Right atrium auricular region (tissue), 2 donors: ENCODE measurements at places on chromosomes 12 and 14. TPM values are rescaled to one million over a fixed set of nuclear protein-coding genes. Genes with fewer than 3 reads are reported as not detected.

DNA sequence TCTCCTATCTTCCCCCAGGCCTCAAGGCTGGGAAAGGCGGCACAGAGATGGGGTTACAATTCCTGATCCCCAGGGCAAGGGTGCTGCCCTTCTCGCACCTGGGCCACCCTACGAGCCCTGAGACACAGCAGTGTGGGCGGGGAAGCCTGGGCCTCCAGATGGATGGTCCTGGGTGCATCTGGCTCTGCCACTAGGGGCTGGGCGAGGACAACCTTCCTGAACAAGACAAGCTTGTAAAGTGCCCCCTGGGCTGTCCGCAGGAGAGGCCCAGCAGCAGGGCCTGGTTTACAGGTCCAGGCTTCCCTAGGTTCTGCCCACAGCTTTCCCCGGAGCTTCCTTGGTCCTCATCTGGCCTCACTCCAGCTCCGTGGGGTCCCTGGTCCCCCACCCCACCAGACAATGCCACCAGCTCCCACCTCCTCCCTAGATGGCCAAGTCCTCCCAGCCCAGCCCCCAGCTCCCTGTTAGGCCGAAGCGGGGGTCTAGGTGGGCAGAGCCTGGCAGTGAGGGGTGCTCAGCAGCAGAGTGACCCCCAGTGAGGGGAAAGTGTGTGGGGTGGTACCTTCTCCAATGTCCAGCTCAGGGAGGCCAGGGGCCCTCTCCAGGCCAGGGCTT, 8.9 kb downstream of the ARL6IP4 start:
- H3K27ac ChIP-seq = no peak overlapping the region
- no peak overlapping the region for H3K4me3 ChIP-seq
- no peaks in the 10 kb centered on the region for H3K27me3 ChIP-seq
- H3K4me1 ChIP-seq = no peaks in the 10 kb centered on the region
- peaks cover 32% of the 10 kb centered on the region for H3K36me3 ChIP-seq
- DNase-seq = no peak

DNA sequence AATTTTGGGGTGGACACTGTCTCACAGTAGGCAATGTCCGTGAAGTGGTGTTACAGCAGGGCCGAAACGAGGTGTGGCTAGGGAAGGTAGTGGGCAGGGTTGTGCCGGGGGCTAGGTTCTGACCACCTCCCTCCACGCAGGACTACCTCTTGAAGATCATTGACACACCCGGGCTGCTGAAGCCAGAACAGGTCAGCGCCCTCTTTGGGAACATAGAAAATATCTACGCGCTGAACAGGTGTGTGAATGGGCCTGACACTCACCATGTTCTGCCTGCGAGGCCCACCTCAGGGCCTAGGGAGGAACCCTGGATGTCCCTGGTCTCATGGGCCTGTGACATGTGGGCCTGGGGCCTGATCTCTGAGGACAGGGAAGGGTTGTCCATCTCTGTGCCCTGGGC, 24.6 kb downstream of the PLEKHG3 start:
- peaks cover 59% of the 10 kb centered on the region for H3K36me3 ChIP-seq
- H3K27ac ChIP-seq = peak overlapping the region; percentile 23
- no peak for DNase-seq
- peaks cover 56% of the 10 kb centered on the region for H3K4me1 ChIP-seq
- no peaks in the 10 kb centered on the region for H3K27me3 ChIP-seq
- H3K4me3 ChIP-seq = no peak overlapping the region

DNA sequence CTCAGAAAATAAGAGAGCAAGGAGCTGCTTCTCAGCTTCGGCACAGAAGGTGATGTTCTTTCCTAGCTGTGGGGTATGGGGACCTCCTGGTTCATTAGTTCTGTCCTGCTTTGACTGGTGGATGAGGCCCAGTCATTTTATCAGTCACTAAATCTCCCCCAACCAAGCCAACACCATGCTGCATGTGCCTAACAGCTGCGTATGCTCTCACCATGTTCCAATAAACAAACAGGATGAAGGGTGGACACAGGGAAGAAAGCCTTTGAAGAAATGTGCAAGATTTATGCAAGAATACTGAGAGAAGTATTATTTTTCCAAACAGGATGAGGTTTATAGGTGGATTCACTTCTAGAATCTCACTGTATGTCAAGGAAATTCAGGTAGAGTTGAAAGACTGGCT, 156.2 kb downstream of the TMEM132C start:
- no peaks in the 10 kb centered on the region for H3K4me1 ChIP-seq
- H3K36me3 ChIP-seq = no peaks in the 10 kb centered on the region
- H3K27ac ChIP-seq = no peak overlapping the region
- no peak overlapping the region for H3K4me3 ChIP-seq
- no peak for DNase-seq

DNA sequence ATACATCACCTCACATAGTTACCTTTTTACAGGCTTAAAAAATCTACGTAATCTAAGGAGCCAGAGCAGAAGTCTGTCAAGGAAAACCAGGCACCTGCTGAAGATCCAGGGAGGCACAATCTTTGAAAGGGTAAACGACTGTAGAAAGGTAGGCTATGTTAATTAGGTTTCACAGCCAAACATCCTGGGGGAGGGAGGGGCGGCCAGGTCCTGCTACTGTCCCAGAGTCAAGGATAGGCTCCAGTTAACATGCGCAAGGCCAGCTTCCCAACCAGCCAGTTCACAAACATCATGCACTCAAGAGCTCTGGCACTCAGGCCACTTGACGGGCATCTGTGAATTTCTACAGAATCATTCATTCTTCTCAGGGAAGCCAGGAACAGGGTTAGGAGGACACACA, 22.9 kb downstream of the NIN start:
- DNase-seq = no peak
- no peak overlapping the region for H3K4me3 ChIP-seq

GRCh38 chr12:94706250-94706661, 55.9 kb upstream of the TMCC3 start:
- H3K27me3 ChIP-seq = no peaks in the 10 kb centered on the region
- no peak for DNase-seq
- no peaks in the 10 kb centered on the region for H3K36me3 ChIP-seq
- H3K4me1 ChIP-seq = no peaks in the 10 kb centered on the region
- no peak overlapping the region for H3K27ac ChIP-seq

GDF3 gene
- not detected for total RNA-seq

DNA sequence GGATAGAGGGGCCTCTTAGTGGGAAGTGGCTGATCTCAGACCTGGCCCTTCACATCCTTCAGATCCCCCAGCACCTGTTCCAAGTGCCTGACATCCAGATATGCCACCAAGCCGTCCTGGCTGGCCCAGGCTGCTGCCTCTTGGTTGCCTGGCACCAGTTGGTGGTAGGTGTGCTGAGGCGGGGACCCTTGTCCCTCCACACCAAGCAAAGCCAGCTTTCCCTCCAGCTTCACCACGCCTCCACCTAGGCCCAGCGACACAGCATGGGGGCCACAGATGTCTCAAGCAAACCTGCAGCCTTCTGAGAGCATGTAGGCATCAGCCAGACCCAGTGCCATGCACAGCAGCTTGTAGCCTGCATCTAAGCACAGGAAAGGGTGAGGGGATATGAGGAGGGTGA, 3.5 kb upstream of the CD63 start:
- peaks cover 1% of the 10 kb centered on the region for H3K36me3 ChIP-seq
- H3K4me1 ChIP-seq = peaks cover 46% of the 10 kb centered on the region
- H3K27ac ChIP-seq = peak overlapping the region; percentile 35
- no peak for DNase-seq
- H3K27me3 ChIP-seq = no peaks in the 10 kb centered on the region

- DNase-seq = no peak
- H3K27ac ChIP-seq = no peak overlapping the region
- H3K36me3 ChIP-seq = no peaks in the 10 kb centered on the region
- H3K4me3 ChIP-seq = no peak overlapping the region
Observed at GRCh38 chr14:57785058-57785457, 80.8 kb downstream of the SLC35F4 start.

- no peaks in the 10 kb centered on the region for H3K4me1 ChIP-seq
- no peaks in the 10 kb centered on the region for H3K27me3 ChIP-seq
- no peak overlapping the region for H3K4me3 ChIP-seq
- DNase-seq = no peak
- H3K27ac ChIP-seq = no peak overlapping the region
Observed at GRCh38 chr12:23049180-23049579, 424.2 kb downstream of the ETNK1 start.

TMEM117 gene
- total RNA-seq = 24.1 TPM

EFS gene
- 6.3 TPM for total RNA-seq

DNA sequence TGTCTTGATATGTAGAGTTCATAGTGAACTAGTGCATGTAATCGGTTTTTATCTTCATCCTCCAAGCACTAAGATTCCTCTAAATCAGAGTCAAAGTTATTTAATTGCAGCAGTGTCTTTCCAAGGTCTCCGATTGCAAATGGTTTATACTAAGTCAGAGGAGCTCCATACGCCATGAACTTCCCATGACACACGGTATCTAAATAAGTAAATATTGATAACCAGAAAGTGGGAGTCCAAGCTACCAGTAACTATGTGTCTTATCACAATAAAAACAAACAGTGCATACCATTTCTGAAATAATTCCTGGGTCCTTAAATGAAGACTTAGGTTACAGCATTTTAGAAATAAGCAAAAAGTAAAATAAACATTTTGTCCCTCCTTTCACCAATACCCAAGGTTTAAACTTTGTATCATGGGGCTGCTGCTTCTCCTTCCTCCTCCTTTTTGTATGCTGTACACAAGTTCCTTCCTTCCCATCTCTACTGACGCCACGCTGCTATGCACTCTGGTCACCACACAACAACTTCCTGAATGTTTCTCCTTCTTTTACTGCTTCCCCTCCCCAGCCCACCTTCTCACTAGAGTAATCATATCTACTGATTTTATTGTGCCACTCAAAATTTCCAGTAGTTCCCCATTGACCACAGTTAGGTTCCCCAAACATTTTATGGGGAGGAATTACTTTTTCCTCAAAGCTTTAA, 10.7 kb downstream of the NR1H4 start:
- no peak overlapping the region for H3K27ac ChIP-seq
- no peak for DNase-seq
- no peaks in the 10 kb centered on the region for H3K36me3 ChIP-seq
- no peak overlapping the region for H3K4me3 ChIP-seq
- H3K27me3 ChIP-seq = no peaks in the 10 kb centered on the region

GRCh38 chr14:74978416-74978947, 23.1 kb upstream of the PGF start:
- peaks cover 41% of the 10 kb centered on the region for H3K4me1 ChIP-seq
- H3K27ac ChIP-seq = no peak overlapping the region
- H3K4me3 ChIP-seq = no peak overlapping the region
- no peak for DNase-seq
- H3K27me3 ChIP-seq = no peaks in the 10 kb centered on the region

SLC17A8 gene
- not detected for total RNA-seq

GRCh38 chr12:31991146-31991545, 31.9 kb downstream of the RESF1 start:
- no peaks in the 10 kb centered on the region for H3K27me3 ChIP-seq
- H3K27ac ChIP-seq = no peak overlapping the region
- DNase-seq = no peak
- H3K36me3 ChIP-seq = peaks cover 20% of the 10 kb centered on the region

GRCh38 chr14:69441948-69442347, 42.6 kb upstream of the PLEKHD1 start:
- no peaks in the 10 kb centered on the region for H3K27me3 ChIP-seq
- H3K4me1 ChIP-seq = no peaks in the 10 kb centered on the region
- H3K36me3 ChIP-seq = no peaks in the 10 kb centered on the region
- H3K27ac ChIP-seq = no peak overlapping the region
- H3K4me3 ChIP-seq = no peak overlapping the region

DNA sequence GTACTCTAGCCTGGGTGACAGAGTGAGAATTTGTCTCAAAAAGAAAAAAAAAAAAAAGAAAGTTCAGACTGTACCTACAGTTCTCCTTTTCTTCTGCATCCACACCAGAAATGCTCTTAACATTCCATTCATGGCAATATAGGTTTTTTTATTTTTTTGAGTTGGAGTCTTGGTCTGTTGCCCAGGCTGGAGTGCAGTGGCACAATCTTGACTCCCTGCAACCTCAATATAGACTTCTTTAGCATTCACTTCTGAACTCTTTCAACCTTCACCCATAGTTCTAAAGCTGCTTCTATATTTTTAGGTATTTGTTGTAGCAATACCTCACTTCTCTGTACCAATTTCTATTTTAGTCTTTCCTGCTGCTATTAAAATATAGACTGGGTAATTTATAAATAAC, 1095.7 kb downstream of the FLRT2 start:
- no peak overlapping the region for H3K27ac ChIP-seq
- no peak overlapping the region for H3K4me3 ChIP-seq
- no peaks in the 10 kb centered on the region for H3K36me3 ChIP-seq
- H3K4me1 ChIP-seq = no peaks in the 10 kb centered on the region
- no peak for DNase-seq

- no peaks in the 10 kb centered on the region for H3K4me1 ChIP-seq
- H3K27me3 ChIP-seq = no peaks in the 10 kb centered on the region
- no peak overlapping the region for H3K4me3 ChIP-seq
Observed at GRCh38 chr12:44929236-44929885, 53.2 kb upstream of the NELL2 start.

TSPAN31 gene
- total RNA-seq = 59.6 TPM

DNA sequence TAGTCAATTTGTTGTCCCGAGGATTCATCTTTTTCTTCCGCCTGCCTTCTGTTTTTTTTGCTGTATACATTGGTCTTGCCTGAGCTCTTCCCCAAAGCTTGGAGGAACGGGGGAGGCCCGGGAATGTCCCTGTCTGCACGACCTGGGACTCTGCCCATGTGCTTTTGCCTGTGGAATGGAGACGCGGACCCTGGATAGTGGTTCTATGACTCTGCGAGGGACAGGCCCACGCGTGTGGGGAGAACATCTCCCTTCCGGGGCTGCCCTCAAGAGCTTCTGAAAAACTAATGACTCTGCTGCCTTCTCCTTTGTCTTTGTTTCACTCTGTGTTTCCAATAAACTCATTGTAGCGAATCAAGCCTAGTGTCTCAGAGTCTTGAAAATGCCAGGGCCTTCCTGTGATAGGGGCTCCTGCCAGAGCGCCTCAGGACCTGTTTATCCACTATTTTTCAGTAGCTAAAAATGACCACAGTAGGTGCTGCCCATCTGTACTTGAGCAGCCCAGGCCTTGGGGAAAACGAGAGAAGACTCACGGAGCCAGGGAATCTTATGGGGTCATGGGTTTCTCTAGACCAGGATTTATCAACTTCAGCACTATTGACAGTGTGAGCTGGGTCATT, 12.3 kb downstream of the KRT83 start:
- H3K27ac ChIP-seq = no peak overlapping the region
- peak overlapping the region; percentile 47 for H3K4me3 ChIP-seq
- no peaks in the 10 kb centered on the region for H3K4me1 ChIP-seq
- no peak for DNase-seq
- no peaks in the 10 kb centered on the region for H3K27me3 ChIP-seq

DNA sequence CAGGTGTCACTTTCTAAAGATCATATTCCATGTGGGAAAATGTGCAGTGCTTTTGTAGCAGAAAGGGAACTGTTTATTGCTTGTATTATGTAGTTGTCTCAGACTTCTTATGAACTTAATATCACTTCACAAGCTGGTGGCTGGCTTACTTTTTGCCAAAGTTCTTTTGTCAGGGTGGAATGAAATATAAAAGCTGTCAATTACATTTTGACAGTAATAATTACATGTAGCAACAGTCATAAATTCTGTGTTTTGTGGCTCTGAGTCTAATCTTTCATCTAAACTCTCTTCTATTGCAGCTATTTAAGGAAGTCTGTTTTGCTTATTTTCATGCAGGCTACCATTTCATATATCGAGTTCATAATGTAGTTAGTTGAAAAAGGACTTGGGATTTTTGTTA, 106.6 kb downstream of the OTOGL start:
- no peaks in the 10 kb centered on the region for H3K27me3 ChIP-seq
- H3K27ac ChIP-seq = no peak overlapping the region
- H3K4me3 ChIP-seq = no peak overlapping the region

PIP4P1 gene
- total RNA-seq = 9.8 TPM
